ENCODE measurements at places on chromosomes 5 and 9.

DNA sequence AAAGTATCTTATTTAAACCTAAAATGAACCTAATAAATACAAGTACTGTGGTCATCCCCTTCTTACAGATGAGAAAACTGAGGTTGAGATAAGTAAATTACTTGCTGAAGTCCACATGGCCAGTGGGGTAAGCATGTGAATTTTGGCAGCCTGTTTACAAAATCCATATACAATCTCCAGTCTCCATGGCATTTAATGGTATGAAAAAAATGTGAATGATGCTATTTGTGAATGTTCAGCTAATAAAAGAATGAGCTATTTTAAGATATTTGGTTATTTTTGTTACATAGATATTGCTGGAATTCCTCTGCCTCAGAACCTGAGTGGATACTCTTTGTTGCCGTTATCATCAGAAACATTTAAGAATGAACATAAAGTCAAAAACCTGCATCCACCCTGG is 19.3 kb upstream of the GPR150 start:
- no peak for DNase-seq

DNA sequence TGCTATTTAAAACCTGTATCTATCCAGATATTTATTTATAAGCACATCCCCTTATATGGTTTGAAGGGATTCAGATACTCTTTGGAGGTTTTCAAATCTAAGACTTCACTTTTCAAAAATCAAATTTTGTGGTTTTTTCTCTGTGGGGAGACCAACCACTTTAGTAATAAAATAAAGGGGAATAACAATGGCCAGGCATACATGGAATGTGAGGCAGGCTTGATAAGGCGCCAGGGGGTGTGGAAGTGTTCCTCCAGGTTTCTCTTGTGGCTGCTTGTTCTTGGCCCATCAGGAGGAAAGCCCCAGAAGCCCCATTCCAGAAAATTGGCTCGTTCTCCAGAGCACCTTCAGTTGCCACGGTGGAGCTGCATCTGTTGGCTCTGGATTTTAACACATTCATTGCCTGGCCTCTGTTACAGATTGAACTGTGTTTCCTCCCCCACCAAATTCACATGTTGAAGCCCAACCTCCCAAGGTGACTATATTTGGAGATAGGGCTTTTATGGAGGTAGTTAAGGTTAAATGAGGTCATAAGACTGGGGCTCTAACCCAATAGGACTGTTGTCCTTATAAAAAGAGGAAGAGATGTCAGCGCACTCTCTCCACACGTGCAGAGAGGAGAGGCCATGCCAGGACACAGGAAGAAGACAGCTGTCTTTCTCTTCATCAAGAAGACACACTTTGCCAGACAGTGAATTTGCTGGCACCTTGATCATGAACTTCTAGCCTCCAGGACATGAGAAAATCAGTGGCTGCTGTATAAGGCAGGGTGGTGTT is 195.9 kb downstream of the TMEM38B start:
- no peak for DNase-seq

DNA sequence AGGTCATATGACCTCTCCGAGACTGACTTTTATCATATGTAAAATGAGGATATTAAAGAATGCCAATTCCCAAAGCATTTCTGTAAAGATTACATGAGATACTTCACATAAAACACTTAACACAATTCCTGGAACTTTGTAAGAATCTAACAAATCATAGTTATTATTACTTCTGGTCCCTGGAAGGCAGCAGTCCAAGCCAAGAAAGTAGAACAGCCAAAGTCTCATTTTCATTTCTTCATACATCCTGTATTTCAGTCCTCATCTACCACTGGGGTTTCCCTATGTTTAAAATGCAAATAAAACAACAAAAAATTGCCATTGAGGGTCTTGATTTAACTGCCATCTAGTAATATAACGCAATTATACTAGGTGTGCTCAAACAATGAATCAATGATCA is 179.5 kb downstream of the MARCHF11 start:
- no peak for DNase-seq

DNA sequence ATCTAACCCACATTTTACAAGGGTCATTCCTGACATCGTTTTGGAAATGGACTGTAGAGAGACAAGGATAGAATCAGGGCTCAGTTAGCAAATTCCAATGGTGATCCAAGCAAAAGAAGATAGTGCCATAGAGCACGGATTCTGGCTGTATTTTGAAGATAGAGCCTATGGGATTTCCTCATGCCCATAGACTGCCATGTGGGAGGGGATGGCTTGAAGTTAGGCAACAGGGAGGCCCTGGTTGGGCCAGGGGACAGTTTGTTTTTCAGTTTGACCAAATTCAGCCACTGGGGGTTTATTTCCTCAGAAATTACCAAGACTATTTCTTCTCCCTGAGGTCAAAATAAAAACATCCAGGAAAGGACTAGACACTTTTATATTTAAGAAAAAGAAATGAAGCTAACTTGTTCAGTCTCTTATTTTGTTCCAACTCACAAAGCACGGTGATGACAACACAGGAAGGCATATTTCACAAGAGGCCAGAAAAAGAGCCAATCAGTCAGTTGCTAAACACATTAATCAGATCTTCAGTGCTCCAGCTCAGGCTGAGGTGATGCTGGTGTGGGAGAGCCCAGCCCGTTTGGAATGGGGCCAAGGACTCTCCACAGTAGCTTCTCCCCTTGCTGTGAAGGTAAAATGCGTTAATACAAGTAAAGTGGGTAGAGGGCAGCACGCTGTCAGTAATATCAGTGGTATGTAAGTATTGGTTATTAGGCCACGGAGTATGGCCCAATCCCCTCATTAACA is 4.4 kb upstream of the DCTN4 start:
- no peak for DNase-seq

DNA sequence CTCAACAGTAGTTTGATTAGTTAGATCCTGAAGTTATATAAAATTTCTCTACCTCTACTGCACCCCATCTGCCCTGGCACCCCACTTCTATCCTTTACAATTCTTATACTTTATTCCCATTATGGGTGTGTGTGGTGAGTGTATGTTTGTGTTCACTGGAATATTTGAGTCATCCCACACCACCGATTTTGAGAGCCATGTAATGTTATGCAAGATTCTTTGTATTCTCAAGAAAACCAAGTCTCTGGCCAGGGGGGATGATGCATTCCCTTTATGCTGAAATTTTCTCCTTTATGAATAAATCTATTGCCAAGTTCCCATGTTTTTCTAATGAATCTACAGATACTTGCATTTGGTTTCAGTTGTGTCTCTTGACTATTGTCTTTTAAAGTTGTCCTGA is 266.8 kb downstream of the ARHGEF28 start:
- DNase-seq: no peak

- no peak for DNase-seq
Observed at GRCh38 chr5:117072439-117072838, 497.8 kb upstream of the SEMA6A start.

DNA sequence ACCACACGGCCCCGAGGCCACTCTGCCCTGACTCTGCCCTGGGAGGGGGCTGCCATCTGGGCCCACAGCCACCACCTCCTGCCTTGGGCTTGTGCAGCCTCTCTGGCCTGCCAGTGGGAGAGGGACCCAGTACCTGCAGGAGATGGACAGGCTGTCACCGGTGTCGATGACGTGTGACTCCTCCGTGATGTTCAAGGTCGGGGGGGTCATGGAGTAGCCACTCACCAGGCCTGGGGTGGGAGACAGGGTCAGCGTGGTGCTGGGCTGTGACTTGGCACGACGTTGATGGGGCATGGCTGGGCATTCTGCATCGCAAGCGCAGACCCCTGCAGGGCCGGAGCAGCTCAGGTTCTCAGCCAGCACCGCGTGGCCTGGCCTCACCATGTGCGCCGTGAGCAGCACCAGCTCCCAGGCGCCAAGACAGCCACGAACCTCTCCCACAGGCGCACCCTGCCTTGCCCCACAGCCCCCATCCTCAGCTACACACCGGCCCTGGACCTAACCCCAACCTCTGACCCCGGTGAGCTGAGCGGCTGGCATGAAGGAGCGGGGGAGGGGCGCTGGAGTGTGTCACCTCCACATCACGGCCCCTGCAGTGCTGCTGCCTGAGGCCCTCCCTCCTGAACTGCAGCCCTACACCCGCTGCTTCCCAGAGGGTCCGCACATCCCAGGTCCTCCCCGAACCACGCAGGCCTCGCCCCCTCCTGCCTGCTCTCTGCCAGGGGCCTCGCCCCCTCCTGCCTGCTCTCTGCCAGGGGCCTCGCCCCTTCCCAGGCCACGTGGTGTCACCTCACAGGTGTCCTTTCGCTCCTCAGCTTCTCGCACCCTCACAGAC is 17.6 kb downstream of the FLT4 start:
- no peak for DNase-seq

DNA sequence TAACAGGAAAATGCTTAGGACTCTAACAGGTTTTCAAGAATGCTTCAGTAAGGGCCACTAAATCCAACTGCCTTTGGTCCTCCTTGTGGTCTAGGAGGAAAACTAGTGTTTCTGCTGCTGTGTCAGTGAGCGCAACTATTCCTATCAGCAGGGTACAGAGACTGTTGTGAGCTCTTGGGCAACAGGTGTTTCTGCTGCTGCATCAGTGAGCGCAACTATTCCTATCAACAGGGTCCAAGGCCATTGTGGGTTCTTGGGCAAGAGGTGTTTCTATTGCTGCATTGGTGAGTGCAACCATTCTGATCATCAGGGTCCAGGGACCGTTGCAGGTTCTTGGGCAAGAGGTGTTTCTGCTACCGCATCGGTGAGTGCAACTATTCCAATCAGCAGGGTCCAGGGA is 256.3 kb downstream of the CDH10 start:
- no peak for DNase-seq

GRCh38 chr5:9160747-9161146 is 385.1 kb downstream of the SEMA5A start:
- no peak for DNase-seq

DNA sequence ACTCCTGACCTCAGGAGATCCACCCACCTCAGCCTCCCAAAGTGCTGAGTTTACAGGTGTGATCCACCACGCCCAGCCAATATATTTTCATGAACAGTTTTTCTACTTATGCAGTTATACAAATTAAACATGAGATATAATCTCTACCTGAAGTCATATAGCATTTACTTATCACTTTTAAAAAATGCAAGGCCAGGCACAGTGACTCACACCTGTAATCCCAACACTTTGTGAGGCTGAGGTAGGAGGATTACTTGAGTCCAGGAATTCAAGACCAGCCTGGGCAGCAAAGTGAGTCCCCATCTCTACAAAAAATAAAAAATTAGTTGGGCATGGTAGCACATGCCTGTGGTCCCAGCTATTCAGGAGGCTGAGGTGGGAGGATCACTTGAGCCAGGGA is 164.7 kb upstream of the LHFPL2 start:
- no peak for DNase-seq

DNA sequence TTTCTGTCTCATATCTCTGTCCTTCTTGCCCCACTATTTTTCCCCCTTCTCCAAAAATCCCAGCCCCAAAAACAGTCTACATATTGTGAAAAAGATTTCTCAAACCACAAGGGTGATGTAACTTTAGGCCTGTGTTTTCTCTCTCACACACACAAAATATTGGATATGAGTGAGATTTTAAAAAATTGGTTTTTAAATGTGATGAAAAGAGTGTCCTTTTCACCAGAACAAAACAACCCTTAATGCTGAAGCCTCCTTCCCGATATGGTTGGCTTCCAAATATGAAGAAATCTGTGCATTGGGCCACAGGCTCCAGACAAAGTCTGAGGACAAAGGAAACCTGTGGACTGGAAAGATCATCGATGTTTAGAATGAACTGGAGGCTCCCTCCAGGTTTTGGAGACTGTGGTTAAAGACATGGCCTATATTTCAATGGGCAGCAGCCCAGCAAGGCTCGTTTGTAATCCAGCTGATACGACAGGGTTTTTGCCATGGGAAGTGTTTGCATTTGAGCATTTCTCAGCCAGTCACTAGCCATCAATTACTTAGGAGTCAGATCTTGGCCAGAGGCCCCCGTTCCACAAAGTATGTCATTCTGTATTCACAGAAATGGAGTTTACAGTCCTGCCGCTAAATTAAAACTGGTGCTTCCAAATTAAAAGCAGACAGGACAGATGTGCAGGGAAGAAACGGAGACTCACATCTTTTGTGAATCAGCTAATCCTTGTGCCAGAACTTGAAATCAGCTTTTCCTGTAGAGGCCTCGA is 546.3 kb downstream of the EBF1 start:
- no peak for DNase-seq

DNA sequence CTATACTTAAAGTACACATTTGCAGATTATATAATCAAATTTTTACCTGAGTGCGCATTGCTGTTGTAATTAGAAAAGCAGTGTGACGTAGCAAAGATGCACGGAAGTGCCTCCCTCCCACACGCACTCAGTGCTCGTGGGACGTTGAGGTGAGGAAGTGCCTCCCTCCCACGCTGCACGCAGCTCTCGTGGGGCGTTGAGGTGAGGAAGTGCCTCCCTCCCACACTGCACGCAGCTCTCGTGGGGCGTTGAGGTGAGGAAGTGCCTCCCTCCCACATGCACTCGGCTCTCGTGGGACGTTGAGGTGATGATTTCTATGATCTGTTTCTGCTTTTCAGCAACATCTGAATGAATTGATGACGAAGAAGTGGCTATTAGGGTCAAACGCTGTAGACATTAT is 21.0 kb downstream of the EXOC3 start:
- peak; percentile 87 for DNase-seq

DNA sequence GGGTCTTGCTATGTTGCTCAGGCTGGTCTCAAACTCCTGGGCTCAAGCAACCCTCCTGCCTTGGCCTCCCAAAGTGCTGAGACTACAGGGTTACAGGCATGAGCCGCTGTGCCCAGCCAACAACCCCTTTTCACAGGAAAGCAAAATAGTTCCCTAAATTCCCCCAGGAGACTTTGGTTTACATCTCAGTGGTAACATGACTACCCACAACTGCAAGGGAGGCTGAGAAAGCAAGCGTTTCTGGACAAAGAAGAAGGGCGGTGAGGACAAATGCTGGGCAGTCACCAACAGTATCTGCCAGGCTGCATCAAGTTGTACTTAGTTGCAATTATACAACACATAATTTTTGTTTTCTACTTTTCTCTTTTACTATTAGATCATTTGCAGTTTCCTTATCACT is 7.4 kb upstream of the ADGRD2 start:
- DNase-seq: no peak
